CD4-positive, alpha-beta T cell treated with Interleukin-12 subunit alpha and Interleukin-12 subunit beta, for 1 hour (primary cell): ENCODE measurements at places on chromosomes 7 and 10.

DNA sequence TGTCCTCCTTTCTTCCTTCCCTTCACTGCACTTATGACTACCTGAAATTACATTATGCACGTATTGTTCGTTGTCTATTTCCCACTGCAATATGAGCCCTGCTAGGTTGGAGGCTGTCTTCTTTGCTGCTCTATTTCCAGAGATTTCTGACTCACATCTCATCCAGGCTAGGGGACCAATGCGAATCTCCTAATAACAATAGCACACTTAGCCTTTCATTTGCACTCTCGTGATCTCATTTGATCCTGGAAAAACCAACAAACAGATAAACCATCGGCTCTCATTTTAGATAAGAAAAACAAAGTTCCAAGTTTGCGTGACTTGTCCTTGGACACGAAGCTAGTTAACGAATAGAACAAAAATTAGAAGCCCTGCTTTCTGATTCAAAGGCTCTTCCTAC, 1.4 kb downstream of the ZNF438 start:
- DNase-seq = no peak

DNA sequence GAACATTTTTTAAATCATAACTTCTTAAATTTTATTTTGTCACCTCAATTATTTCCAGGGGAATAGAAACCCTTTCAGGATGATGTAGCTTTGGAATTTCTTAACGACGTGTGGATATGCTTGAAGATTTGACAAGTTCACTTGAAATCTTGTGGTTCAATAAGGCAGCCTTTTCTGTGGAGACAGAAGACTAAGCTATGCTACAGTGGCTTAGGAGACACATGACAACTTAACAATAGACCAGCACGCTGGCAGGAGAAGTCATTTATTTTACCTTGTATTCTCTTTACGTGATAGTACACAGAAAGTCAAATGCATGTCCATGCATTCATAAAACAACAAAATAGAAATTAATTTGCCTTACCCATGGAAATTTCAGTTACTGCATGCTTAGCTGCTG, 181.6 kb downstream of the GRM3 start:
- no peak for DNase-seq

- peak; percentile 2 for DNase-seq
Measured at GRCh38 chr10:24451325-24451820, 242.4 kb downstream of the KIAA1217 start.

DNA sequence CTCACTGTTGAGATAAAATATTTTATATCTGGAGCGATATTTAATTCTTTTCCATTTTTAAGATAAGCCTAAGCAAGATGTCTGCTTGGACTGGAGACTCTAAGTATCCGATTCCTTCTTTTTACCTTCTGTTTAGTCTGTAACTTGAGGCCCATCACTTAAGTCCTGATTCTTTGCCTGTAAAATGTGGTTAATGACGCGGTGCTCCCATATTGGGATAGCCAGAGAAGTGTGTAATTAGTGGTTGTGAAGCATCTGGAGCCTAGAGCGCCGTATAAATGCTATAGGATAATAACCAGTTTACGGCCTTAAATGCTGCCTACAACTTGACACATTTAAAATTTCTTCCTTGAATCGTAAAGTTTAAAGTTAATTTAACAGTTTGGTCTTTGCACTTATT, 132.9 kb downstream of the CHN2 start:
- no peak for DNase-seq

DNA sequence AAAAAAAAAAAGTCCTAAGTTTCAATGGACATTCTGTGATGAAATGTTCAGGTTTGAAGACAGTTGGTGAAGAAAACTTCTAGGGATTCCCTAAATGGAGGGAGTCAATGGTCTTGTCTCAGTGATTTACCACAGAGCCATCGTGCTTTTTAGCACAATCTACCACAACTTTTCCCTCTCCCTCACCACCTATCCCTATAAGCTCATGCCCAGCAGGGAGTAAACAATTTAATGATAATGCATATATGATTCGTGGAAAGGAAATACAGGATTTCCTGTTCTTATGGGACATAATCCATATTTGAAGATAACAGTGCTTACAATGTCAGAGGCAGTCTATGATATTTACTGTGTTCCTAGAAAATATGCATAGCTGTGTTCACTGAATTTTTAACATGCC, 38.4 kb upstream of the CD36 start:
- no peak for DNase-seq

- no peak for DNase-seq
Measured at GRCh38 chr10:127884501-127884900, 8.2 kb downstream of the CLRN3 start.

DNA sequence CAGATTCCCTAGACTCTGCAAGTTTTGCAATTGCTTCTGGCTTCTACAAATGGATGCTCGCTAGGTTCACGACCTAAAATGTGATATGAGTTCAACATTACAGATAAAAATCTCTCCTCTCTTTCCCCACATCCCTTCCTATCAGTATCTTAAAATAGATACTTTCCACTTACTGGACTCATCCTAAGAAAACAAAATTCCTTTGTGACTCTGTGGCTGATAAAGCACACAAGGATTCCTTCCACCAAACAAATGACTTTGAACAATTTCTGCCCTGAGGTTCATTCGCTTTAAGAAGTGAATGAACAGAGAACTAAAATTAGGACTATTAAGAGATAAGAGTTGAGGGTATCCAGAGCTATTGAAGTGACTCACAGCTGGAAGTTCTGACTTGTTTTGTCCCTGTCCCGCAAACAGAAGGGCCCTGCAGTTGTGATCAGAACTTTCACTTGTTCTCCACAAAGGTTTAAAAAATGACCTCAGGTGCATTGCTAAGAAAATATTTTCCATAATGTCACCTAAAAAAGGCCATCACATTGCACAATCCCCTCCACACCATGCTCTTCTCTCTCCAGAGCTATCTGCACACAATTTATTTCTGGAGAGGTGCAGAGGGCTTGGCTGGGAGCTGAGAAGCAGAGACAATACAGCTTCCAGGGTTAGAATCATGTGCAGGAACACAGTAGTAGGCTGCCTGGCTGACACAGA, 96.1 kb downstream of the PIP4K2A start:
- no peak for DNase-seq

DNA sequence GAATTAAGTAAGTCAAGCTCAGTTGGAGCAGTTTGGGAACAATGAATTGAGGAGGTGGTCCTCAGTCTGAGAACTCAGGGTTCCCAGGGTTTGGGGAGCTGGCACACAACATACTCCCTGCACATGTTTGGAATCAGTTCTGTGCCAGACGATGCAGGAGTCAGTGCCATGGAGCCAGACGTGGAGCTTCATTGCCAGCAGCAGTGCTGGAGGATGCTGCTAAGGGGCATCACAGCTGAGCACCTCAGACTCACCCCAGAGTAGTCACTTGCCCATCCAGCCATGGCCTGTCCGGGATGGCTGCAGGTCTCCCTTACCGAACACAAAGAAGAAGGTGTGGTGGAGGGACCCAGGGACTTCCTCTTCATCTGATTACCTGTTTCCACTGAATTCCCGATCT, 7.9 kb downstream of the GIMAP5 start:
- no peak for DNase-seq

GRCh38 chr10:10847387-10847786, 170.3 kb upstream of the CELF2 start:
- no peak for DNase-seq

GRCh38 chr10:33706191-33706590, 371.7 kb upstream of the NRP1 start:
- DNase-seq = no peak

DNA sequence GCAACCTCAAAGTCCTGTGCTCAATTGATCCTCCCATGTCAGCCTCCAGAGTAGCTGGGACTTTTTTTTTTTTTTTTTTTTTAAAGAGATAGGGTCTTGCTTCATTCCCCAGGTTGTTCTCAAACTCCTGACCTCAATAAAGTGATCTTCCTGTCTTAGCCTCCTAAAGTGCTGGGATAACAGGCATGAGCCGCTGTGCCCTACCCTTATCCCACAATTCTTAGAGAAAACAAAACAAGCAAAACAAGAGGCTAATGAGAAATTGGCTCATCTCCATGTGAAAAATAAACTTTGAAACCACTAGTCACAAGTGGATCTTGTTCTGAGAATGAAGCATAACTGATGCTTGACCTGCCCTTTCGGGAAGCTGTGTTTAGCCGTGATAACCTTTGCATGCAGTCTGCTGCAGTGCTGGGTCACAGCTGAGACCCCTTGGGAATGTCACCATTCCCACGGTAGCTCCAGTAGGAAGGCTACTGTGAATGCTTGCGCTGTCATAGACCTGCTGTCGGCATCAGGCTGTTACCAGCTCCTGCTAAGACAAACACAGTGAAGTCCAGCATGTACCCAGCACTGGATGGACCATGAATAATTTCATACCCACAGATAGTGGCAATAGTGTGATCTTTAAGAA, 290.7 kb upstream of the KIAA1217 start:
- DNase-seq = no peak

DNA sequence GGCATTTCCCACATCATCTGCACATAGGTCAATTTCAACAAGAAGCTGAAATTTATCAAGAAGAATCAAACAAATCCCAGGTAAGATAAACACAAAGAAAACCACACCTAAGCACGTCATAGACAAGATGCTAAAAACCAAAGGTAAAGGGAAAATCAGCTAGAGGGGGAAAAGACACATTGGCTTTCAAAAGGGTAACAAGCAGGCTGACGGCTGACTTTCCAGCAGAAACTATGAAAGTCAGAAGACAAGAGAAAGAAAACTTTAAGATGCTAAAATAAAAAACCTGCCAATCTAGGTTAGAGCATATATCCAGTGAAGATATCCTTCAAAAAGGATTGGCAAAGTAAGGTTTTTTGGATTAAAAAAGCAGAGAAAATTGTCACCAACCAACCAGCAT, 59.9 kb upstream of the RHEB start:
- DNase-seq = no peak

- DNase-seq = no peak
Measured at GRCh38 chr7:1408466-1408865, 50.8 kb downstream of the MICALL2 start.

DNA sequence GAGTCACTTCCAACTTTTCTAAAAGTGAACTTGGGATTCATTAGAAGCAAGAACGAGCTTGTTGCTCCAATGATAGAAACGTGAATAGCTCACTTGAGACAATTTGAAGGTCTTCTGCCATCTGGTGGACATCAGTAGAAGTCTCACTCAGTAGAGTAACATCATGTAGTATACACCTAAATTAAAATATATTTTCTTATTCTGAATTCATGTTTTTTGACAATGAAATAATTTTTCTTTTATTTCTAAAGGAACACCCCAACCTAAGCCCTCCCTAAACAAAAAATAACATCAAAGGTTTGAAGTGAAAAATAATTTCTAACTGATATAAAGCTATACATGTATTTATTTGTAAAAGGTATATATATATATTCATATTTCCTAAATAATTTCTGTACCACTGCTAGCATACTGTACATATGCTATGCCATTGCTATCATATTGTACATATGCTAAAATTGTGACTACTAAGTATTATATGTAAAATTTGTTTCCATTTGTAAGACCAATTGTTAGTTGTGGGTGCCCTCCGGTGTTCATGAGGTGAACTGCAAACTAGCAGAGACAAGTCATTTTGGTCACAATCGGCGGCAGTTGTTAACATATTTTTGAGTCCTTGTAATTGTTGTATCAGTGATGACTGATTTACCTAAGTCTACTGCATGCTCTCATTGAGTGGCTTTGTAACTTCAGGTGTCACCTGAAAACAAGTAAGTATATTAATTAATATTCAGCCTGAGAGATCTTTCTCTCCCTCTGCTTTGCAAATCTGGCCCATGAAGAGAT, 121.9 kb downstream of the PTPRZ1 start:
- peak; percentile 24 for DNase-seq

GRCh38 chr7:40808378-40808942, 673.7 kb downstream of the SUGCT start:
- no peak for DNase-seq

GRCh38 chr7:74174606-74175082, 488 bp downstream of the EIF4H start:
- peak; percentile 37 for DNase-seq

GRCh38 chr7:47378728-47379395, 203.0 kb downstream of the TNS3 start:
- no peak for DNase-seq

DNA sequence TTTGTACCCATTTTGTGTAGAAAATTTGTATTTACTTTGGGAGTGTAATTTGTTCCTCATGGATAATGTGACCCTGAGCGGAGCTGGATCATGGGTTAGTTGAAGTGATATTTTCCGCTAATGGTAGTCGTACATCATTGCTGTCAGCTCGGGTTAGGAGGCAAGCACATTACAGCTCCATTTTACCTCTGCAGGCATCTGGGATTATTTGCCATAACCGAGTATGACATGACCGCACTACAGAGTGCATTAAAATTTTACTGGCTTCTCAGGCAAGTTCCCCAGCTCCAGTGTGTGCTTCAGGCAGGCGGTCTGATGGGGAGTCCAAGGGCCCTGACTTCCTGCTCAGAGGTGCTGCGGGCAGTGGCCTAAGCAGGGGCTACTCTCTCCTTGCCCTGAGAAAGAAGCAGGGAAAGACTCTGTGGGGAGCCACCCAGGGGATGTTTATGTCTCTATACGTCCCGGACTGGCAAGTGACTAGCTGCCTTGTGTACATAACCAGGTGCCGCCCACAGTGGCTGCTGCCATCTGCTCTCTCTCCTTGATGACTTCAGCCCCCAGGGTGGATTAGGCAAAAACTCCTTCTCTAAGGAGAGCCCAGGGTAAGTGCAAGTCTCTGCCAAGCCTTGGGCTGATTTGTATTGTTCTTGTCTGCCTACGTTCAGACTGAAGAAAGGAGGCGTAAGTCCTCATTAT, 685.3 kb upstream of the GALNT17 start:
- DNase-seq = no peak

DNA sequence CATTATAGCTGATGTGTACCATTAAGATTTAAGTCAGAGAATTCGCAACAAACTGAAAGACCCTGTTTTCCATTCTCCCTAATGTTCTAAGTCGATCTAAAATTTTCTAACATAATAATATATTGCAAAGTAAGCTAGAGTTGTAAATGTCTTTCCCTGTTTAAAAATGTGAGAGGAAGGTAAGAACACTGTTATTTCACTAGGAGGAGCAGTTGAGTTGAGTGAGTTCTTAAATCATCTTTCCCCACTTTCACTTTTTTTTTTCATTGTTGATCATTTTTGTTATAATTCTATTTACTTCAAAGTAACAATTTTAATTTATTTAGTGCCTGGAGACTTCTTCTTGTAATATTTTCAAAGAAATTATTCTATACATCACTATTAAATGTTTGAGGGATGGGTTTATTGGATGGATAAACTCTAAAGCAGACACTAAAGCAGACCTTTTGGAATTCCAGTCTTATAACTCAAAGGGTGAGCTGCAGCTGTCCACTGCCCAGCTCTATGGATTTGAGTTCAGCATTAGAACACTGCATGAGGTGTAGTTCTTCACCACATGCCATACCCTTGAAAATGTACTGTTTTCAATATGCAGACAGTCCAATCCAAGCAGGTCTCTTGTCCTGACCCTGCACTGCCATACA, 181.3 kb upstream of the FZD1 start:
- no peak for DNase-seq

GRCh38 chr7:24401628-24402593, 117.9 kb downstream of the NPY start:
- DNase-seq = peak; percentile 18

DNA sequence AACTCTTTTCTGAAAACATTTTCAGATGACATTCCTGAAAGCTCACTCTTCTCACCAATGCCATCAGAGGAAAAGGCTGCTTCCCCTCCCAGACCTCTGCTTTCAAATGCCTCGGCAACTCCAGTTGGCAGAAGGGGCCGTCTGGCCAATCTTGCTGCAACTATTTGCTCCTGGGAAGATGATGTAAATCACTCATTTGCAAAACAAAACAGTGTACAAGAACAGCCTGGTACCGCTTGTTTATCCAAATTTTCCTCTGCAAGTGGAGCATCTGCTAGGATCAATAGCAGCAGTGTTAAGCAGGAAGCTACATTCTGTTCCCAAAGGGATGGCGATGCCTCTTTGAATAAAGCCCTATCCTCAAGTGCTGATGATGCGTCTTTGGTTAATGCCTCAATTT, 16.5 kb downstream of the ANLN start:
- no peak for DNase-seq
